Suprapubic skin (tissue), 4 donors: ENCODE measurements at places on chromosomes 6 and 20.

- DNase-seq = peak; percentile 47
Measured at GRCh38 chr6:34182751-34183531, 37.1 kb upstream of the GRM4 start.

GRCh38 chr6:166830185-166830890 is 126.0 kb downstream of the RNASET2 start:
- no peak for DNase-seq

- DNase-seq = peak; percentile 74
Measured at GRCh38 chr6:30955367-30956042, 14.7 kb downstream of the MUCL3 start.

DNA sequence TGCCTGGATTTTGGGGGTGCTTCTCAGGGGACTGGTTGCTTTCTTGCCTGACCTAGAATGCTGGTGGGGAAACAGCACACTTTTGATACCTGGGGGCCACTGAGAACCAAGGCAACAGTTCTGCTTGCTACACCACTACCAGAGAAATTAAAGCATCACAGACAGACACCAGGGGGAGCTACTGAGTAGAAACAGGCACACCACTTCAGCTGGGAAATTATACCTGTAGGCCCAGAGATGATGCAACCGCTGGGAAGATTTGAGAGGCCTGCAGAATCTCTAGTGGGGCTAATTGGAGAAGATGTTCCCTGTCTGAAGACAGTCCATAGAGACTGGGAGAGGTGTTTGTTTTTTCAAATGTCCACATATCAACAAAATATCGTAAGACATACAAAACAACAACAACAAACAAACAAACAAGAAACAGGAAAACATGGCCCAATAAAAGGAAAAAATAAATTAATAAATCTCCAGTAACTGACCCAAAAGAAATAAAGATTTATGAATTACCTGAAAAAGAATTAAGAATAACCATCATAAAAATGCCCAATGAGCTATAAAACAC is 129.4 kb upstream of the RIN2 start:
- DNase-seq = no peak

DNA sequence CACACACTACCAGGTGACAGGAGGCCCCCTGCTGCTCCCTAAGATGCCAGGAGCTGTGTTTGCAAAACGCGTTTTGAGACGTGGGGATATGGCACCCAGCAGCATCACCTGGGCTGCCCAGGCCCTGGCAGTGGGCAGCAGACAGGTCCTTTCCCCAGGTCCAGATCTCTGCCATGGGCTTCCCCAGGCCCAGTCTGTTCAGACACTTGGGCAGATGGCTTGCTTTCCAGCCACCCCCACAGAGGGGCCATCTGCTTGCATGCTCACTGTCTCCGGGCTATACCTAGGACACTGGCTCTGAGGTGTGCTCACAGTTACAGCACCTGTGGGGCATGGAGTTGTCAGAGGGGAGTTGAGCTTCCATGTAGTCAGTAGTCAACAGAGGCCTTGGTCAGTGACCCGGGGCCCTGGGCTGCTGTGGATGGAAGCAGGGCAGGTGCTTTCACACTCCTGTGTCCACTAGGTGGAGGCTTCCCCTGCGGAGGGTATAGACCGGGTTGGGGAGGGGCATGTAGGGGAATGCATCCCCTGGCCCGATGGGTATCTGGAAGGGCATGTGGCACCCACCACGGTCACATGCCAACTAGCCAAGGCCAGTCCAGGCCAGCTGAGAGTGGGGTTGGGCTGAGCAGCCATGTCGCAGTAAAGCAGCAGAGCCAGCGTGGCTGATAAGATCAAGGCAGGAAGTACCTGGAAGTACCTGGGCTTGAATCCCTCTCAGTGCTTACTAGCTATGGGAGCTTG is 185.4 kb upstream of the SLC24A3 start:
- DNase-seq = no peak

- no peak for DNase-seq
Measured at GRCh38 chr6:71238351-71238750, 50.3 kb upstream of the OGFRL1 start.

GRCh38 chr6:3797231-3798054 is 45.9 kb upstream of the PXDC1 start:
- no peak for DNase-seq

- DNase-seq = no peak
Measured at GRCh38 chr20:35271904-35272303, 6.0 kb downstream of the MMP24OS start.

DNA sequence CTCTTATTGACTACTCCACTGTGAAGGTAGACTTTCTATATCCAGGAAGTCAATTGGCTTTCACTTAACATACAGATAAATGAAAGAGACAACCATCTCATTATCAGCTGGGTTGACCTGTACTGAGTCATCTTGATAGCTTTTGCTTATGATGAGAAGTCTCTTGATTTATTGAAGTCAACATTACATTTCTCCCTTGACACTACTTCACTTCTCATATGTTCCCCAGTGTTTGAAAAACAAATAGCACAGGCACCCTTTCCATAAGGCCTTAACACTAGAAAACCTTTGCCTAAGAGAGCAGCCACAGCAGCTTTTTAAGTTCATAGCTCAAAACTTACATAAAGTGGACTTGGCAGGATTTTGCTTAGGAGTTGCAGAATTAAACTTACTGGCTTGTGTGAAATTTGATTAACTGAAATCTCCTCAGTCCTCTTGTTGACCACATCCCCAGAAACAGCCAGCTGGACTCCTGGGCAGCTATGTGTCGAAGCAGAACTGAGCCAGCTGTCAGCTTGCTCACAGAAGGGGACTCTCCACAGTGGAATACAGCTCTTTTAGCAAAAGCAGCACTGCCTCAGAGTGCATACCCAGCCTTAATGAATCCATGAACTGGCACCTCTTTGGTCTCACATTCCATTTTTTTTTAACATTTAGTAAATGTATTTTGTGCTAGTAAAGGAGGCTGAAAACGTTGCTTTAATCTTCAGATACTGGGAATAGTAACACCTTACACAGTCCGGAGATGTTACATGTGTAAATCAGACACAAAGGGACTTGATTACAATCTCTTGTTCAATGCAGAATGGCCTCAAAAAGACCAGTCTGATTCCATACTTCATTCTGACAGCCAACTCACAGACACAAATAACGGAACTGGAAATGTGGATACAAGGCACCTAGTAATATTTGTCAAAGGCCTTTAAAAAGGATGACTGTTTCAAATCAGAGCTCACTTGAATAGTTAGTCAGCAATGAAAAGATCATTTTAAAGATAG is 1532.7 kb downstream of the HACE1 start:
- no peak for DNase-seq

- no peak for DNase-seq
Measured at GRCh38 chr20:23368316-23369071, 6.5 kb downstream of the GZF1 start.

- DNase-seq = no peak
Measured at GRCh38 chr6:69878795-69879194, 12.4 kb downstream of the COL19A1 start.

DNA sequence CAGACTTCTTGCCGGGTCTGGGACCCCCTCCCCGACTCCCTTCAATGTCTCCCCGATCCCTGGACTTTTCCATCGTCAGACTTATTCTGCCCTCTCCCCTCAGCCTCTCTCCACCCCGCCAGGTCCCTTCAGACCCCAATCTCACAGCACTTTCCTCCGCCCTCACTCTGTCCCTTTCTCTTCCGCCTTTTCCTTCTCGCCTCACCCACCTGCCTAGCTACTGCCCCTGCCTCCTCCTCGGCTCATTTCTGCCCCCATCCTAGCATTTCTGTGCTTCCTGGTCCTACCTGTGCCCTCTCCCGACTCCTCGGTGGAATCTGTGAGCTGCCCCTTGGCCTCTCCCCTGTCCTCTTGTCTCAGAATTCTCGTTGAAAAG is 616 bp downstream of the CHMP4B start:
- no peak for DNase-seq

- no peak for DNase-seq
Measured at GRCh38 chr20:40109136-40109535, 579.9 kb downstream of the MAFB start.

- DNase-seq = no peak
Measured at GRCh38 chr20:60362531-60362930, 404.3 kb downstream of the CDH26 start.

DNA sequence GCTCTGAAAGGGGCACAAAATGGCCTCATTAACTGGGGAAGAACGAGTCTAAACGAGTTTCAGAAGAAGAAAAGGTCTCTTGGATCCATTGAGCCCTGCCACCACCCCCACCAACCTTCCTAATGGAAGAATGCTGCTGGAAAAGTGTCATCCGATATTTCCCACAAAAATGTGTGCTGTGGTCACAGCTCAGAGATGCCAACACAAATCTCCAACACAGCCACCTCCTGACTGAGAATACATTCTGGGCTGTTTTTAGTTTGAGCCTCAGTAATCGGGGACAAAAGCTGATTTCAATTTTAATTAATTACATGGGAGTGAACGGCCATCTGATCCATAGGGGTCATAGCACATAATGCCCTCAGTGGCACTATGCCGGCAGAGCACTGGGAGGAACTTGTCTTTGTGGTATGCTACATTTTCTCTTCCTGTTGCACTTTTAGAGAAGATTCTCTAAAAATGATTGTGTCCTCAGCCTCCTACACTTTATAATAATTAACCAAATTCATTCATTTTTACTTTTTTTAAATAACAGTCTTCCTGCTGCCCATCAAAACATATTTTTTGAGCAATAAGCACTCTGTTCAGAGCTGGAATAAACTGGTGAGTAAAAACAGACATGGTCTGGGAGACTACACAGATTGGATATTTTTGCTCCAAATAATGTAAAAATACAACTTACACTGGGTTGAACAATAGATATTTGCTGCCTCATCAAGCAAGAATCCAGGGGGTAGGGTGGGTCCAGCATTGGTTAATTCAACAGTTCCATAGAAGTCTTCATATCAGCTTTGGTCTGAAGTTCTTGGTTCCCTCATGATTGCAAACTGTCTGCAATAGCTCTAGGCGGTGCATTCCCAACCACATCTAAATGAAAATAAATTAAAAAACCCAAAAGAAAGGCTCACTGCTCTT is 143.6 kb upstream of the TMEM170B start:
- DNase-seq = no peak

- peak; percentile 53 for DNase-seq
Measured at GRCh38 chr6:386688-387266, 4.8 kb upstream of the IRF4 start.

DNA sequence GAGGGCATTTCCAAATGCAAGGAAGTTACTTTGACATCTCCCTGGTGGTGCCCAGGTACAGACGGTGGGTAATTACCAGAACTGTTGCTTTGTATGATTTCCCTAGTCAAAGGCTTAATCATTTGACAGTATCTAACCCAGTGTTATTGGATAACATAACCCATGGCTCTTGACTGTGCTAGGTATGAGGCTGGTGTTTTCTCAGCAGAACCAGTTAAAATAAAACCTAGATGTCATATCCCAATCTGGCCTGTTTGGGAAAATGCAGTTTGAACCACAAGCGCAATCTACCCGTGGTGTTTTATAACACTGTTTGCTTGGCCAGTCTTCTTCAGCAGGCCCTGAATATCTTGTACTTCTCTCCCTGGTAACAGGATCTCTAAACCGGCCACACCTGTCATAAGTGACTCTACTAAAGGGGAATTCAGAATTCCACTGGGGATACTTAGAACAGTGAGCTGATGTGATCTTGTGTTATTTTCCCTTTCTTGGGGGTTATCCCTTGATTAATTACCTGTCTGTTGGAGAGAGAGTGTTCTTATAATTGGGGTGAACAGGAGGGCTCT is 32.8 kb downstream of the PPP1R14C start:
- DNase-seq = no peak

DNA sequence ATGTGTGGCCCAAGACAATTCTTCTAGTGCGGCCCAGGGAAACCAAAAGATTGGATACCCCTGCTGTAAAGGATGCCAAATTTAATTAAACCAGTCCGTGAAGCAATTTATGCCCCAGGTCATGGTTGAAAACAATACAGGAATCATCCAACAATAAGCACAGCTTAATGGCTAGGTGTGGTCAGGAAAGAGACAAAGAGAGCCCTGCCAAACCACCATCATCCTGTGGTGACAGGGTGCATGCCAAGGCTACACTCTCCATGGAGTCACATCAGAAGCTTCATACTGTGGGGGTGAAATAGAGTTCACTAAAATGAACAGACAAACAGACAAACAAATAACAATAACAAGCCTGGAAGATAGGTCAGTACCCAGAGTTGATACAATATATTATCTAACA is 62.7 kb downstream of the DZANK1 start:
- DNase-seq = no peak

GRCh38 chr6:2615251-2615650 is 135.5 kb downstream of the MYLK4 start:
- DNase-seq = no peak

- no peak for DNase-seq
Measured at GRCh38 chr6:89071036-89071435, 9.5 kb upstream of the PNRC1 start.

- DNase-seq = no peak
Measured at GRCh38 chr6:17663226-17663625, 43.5 kb downstream of the NUP153 start.

DNA sequence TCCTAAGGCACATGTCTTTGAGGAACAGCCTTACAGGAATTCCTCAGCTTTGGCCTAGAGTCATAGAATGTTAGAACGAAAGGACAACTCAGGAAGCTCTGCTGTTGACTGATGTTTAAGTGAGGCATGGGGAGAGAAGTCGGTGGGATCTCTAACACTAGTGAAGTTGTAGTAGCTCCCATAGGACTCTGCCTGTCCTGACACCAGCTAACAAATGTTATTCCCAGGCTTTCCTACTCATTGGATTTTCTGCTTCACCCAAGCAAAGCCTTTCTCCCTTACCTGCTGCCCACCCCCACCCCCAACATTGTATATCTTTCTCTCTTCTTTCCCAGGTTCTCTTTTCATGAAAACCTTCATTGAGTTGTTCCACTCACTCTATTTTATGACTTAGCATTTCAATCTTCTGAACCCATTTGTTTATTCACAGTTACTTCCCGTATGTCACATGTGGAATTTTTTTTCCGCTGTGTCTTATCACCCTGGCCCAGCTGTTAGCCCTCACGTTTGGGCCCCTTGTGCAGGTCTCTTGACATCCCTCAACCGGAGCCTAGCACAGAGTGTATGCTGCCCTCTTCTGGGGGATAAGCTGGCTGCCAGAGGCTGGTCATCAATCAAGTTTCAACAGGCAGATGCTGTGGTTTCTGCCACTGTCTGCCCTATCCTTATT is 39.2 kb upstream of the RNF8 start:
- DNase-seq = no peak

DNA sequence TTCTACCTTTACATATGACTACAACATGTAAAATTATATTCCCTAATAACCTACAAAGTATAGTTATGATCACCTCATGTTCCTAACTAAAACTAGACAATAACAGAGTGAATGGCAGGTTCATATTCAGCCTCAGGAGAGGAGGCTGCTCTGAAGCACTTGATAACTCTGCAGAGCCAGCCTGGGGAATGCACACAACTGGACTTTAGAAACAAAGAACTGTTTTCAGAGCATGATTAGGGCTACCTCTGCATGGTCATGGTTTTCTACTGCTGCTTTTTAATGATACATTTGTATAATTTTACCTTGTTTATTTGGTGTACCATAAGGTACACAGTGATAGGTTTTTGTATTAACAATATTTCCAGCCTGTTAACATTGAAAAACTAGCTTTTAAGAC is 50.3 kb downstream of the TRPC4AP start:
- no peak for DNase-seq
